ENCODE measurements at places on chromosomes 3 and 15.

DNA sequence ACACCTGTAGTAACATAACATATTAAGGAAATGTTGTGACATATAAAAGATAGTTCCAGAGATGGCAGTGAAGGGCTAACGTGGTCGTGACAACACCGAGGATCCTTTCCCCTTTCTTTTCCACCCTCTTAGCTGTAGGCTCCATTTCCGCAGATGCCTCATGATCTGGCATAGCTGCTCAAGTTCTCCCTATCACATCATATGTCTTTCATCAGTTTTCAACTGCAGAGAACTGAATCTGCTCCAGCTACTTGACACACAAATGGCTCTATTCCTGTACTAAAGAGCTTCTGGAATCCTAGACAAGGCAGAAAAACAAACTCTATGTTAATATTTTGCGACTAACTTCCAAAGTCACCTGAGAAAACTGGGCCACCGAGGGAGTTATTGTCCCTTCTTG lies 275.0 kb upstream of the SLCO3A1 start:
- no peak for DNase-seq

- no peak for DNase-seq
These were observed 68.8 kb downstream of the WDR76 start for GRCh38 chr15:43895586-43895985.

GRCh38 chr3:190059242-190059590 lies 61.5 kb downstream of the P3H2 start:
- no peak for DNase-seq

GRCh38 chr15:100764778-100765466 lies 114.7 kb upstream of the ALDH1A3 start:
- DNase-seq = no peak

DNA sequence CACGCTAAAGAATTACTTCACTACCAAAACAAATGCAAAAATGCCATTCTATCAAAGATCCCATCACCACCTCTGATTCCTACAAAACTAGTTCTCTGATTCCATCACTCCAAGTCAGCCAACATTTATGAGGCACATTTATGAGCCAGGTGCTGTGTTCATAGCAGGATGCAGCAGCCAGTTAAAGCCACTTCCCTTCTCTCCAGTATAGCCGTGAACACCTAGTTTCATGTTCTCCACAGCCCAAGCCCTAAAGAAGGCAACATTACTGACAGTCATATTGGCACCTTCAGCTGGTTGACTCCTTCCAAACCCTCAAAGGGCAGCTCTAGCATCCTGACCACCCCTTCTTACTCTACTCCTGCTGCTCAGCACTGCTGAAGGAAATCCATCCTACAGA lies 36.4 kb downstream of the RYK start:
- DNase-seq = no peak

DNA sequence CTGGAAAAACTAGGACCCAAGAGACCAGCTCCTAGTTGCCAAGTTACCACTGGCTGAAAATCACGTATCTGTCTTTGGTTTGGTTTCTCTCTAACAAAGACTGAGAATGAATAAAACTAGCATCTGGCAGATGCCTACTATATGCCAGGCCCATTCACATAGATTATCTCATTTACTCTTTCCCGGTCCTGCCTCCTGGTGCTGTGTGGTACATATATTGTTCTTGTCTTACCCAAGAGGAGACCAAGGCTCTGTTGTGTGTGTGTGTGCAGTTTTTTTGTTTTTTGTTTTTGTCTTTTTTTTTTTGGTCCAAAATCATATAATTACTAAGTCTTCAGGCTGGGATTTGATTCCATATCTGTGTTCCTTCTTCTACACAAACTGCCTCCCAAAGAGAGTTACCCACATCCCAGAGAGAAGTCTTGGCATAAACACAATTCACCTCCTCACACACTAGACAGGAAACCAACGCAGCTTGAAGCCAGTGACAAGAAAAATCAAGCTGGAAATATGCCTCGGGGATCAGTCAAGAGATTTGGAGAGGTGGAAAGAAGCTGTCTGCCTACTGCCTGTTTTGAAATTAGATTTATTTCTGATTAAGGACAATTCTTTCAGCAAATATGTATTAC lies 891 bp downstream of the AHSG start:
- DNase-seq = no peak

GRCh38 chr3:160473221-160473620 lies 23.6 kb upstream of the TRIM59 start:
- no peak for DNase-seq

DNA sequence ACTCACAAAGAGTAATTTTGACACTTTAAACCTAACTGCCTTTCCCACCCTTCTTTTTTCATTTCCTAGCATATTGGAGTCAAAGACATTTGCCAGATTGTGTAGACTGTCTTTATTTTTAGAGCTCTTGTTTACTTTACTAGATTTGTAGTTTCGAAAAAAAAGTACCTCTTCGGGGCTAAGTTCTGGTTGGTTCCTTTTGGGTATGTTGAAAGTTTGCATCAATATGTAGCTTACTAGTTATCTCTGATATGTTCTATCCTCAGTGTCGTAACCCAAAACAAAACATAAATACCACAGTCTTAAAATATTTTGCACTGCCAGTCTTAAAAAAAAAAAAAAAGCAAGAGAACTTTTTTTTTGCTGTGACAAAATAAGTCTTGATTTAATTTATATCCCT lies 52.2 kb downstream of the REC114 start:
- DNase-seq = no peak

GRCh38 chr3:32381922-32382321 lies 9.7 kb upstream of the CMTM7 start:
- DNase-seq = no peak

DNA sequence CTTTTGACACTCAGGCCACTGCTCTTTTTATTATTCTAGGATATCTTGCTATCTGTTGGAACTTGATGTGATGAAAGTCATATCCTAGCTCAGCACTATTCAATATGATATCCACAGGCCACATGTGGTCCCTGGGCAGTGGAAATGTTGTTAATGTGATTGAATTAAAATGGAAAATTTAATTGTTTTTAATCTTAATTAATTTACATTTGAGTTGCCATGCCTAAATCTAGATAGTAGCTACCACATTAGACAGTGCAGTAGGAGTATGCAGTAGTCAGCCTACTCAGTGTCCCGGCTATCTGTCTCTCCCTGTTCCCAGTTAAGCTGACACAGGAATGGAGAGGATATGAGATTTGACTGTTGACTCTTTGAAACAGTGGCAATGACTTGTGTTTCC lies 460.2 kb downstream of the GBE1 start:
- DNase-seq = no peak

- DNase-seq = no peak
These were observed 131.5 kb downstream of the WNT7A start for GRCh38 chr3:13748276-13748879.

GRCh38 chr15:41790756-41791546 lies 16.7 kb downstream of the MAPKBP1 start:
- DNase-seq = peak; percentile 53

- no peak for DNase-seq
These were observed 14.1 kb downstream of the OTOL1 start for GRCh38 chr3:161510510-161511260.

GRCh38 chr3:53254509-53255422 lies 1.1 kb downstream of the TKT start:
- peak; percentile 62 for DNase-seq

- DNase-seq = no peak
These were observed 53.7 kb downstream of the PIK3CB start for GRCh38 chr3:138781012-138781470.
